Stromal cell of bone marrow (primary cell): ENCODE measurements at places on chromosomes 12 and 14.

- DNase-seq, result no peak
Measured at GRCh38 chr14:73591690-73592449, at the start of gene ACOT4. TSS of gene ACOT4 (plus strand) at chr14:73591873. CDS start at chr14:73591960, 87 bp downstream.

GRCh38 chr14:104510216-104510615 is 69.3 kb upstream of the C14orf180 start:
- DNase-seq, result no peak

GRCh38 chr12:112342587-112342986 is 39.6 kb downstream of the HECTD4 start:
- DNase-seq, result no peak

GRCh38 chr12:69872804-69873203 is 47.8 kb downstream of the MYRFL start:
- no peak for DNase-seq

- no peak for DNase-seq
Measured at GRCh38 chr12:105231396-105231795, 4.6 kb downstream of the APPL2 start.

DNA sequence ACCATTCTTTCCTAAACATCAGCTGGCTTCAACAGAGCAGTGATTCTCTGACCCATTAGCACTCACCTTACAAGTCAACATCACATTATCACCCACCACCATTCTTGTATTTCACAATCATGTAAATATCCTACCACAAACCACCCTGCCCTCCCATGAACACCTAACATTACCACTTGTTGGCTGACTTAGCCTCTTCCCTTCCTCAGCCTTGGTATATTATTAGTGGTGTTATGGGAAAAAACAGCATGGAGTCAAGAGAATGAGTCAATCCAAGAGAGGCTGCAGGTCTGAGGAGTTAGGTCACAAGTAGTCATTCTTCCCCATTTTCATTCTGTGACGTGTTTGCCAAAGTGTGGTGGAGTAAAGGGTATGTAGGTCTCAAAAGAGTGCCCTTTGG is 22.3 kb upstream of the MGP start:
- DNase-seq, result no peak

- DNase-seq, result no peak
Measured at GRCh38 chr12:67667276-67668073, 18.9 kb downstream of the DYRK2 start.

DNA sequence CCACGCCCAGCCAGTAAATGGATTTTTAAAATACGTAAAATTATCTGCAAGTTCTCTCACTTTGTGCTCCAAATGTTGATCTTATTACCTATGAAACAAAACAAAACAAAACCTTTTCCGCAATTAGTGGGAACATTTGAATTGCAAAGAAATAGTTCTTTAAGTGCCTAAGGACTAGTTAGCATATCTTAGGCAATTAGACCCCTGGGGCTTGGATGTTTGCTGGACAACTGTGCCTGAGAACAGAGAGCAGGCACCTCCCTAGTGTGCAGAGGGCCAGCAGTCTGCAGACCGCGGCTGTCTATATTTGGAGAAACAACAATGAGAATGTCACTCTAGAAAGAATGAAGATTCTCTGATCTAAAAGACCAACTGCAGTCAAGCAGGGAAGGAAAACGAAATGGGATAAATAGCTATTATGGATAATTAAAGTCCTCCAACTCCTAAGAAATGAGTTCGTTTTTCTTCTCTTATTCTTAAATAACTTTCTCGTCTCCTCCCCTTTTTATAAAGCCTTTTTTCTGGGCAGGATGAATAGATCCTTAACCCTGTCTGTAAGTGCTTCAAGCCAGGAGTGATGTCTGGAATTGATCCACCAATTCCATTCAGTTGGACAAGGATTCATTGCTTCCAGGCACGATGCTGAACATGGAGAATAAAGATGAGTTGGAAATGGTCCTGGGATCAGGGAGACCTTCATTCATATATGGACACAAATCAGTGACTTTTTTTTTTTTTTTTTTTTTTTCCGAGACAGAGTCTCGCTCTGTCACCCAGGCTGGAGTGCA is 16.2 kb downstream of the SLC17A8 start:
- DNase-seq, result no peak
